Progenitor cell of endocrine pancreas (in vitro differentiated cells): ENCODE measurements at places on chromosomes 11 and 22. TPM values are rescaled to one million over a fixed set of nuclear protein-coding genes. Genes with fewer than 3 reads are reported as not detected.

- DNase-seq = no peak
These were observed 22.8 kb upstream of the GCAT start for GRCh38 chr22:37784829-37785495.

GRCh38 chr22:41508770-41509170 lies 35.5 kb downstream of the POLR3H start:
- DNase-seq = no peak

GAL3ST3 gene
- 3.9 and 4.8 TPM in 2 replicates for total RNA-seq

DNA sequence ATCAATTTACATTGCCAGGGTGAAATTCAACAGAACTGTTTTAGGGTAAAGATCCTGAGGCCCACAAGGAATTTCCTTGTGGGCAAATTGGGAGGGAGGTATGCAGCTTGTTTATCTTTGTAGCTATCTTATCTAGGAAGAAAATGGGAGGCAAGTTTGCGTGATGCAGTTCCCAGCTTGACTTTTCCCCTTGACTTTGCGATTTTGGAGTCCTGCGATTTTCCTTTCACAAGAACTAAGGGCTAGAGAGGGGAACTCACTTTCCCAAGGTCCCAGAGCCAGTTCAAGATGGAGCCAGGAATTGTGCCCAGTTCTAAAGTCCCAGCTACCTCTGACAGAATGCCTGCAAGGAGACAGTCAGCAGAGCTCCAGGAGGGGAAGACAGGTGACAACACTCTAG lies 30.7 kb downstream of the RIBC2 start:
- no peak for DNase-seq

- no peak for DNase-seq
These were observed 4.6 kb upstream of the KCNJ5 start for GRCh38 chr11:128886406-128887124.

MPEG1 gene
- not detected in 2 replicates for total RNA-seq

CASP1 gene
- not detected in 2 replicates for total RNA-seq

DNA sequence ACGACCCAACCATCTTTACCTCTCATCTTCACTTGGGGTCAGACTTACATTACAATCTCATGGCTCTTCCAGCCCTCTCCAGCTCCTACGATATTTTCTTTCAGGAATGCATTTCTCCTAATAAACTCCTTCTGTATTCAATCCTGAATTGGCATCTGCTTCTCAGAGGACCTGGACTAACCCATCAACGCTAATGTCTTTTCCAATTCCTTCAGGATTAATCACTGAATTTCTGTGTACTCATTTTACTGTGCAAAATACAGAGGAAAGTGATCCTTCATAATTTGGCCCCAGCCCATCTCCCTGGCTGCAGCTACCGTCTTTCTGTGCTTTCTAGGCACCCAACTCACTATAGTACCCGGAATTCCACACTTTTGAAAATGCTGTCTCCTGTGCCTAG lies 239.2 kb downstream of the METTL15 start:
- no peak for DNase-seq

DNA sequence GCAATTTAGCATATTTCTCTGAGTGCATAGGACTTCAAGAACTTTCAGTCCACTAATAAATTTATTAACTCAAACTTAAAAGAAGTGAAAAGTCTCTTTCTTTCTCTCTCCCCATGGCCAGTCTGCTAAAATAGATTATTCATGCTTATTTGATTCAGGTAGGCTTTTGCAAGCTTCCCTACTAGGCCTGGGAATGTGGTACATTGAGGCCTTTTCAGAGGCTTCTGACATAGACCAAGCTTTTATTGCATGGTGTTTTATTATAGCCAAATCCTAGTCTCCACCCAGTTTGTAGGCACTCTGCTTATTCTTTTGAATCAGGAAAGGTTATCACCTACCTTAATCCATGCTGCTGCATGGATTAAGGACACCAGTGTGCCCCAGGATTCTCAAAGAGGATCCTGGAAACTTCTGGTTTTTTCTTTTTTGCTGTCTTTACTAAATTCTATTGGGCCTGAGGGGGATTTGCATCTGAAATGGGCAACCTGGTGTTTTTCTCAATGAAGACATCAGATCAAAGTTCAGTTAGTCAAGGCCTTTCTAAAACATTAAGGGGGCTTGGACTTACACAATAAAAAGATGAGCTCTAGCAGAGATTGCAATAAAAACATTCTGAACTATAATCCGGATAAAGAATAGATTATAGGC lies 92.2 kb downstream of the ELP4 start:
- DNase-seq = no peak

DCHS1 gene
- 54.7 and 61.4 TPM in 2 replicates for total RNA-seq

DNA sequence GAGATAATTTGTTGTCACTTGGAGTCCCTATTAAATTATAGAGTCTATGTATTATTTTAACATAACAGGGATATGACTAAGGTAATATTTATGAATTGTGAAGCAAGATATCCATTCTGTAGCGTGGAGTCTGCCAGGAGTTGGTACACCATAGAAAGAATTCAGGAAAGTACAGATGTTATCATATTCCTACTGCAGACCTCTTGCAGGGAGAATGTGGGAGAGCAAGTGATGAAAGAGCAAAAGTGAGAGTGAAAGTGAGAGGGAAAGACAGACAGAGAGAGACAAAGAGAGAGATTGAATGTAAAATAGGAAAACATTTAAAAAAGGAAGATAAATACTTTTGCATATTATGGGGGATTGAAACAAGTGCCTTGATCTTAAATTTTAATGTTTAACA lies 468.8 kb downstream of the CNTN5 start:
- DNase-seq = no peak

- DNase-seq = no peak
These were observed 35.4 kb downstream of the OSBPL5 start for GRCh38 chr11:3129591-3130268.

- no peak for DNase-seq
These were observed 14.5 kb downstream of the PHLDB1 start for GRCh38 chr11:118621784-118622375.

DNA sequence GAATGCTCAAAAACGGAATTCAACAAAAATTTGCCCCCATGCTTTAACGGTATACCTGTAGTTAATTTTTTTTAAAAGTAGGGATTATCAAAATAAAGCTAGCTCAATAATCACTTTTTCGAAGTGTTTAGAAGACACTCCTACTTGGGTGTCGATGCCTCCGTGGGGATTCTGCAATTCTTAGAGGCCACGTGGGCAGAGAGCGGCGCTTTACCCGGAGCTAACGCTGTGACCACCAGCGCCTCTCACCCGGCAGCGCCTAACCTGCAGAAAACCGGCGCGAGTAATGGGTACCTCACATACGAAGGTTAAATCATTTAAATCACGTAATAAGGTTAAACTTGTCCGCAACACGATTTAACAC lies 583 bp downstream of the TAF1D start:
- DNase-seq = no peak

DNA sequence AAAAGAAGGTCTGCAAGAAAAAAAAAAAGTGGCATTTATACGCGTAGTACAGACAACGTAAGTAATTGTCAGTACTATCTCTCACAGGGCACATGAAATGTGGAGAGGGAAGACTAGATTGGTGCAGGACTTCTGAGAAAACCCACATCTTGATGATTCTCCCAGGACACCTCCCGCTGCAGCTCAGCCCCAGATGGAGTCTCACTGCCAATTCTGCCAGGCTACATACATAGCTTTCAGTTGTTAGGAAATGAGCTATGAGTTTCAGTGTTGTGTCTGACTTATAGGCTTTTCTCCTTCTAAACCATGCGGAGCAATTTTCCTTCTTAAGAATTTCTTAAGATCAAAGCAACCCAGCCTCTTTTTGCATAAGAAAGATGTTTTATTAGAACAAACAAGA lies 9.6 kb downstream of the OR5A2 start:
- no peak for DNase-seq

DNA sequence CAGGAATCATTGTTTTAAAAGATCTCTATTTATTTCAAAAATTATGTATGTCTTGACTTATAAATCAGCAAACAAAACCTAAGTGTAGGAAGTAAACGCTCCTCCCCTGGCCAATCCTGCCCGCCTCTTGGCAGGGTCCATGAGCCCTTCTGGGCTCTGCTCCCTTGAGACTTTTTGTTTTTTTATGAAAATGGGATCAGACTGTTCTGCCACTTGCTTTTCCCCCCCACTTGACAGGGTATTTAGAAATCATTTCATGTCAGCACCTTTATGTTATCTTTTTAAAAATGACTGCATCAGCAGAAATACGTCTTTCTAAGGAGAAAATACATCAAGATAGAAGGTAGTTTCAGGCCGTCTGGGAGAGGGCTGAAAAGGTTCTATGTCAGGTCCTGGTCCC lies 35.6 kb downstream of the FBLN1 start:
- no peak for DNase-seq

DNA sequence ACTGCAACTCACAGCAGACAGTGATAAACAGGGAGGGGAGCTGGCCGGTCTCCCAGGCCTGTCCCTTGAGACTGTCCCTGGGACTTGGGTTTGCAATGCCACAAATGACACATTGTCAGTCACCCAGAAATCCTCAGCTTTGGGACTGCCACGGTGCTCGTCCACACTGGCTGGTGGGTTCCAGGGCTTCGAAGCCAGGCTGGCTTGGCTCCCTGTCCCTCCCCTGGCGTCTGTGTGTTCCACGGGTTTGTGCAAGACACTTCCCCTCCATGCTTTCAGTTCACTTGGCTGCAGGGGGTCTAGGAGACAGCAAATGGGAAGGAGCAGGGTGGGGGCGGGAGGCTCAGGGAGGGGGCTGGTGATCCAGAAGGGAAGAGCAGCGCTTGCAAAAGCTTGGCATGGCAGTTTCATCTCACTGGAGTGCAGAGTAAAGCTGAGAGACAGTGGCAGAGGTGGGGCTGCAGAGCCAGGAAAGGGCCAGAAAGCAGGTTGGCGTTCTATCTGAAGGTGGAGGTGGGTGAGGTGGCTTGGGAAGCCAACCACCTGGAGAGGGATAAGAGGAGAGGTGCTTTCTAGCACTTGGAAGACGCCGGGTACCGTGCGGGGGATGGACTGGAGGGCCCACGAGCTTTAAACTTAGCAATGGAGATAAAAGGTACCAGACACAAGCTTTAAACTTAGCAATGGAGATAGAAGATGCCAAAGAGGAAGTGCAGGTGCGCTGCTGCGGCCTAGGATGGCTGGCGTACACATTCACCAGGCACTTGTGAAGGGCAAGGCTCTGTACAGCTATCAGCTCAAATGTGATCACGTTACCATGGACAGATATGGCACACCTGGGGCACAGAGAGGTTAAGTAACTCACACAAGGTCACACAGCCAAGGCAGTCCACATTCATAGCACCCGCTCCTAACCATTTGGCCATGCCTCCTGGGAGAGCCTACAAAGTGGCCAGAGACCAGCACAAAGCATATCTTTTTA lies 86.4 kb upstream of the SHISAL1 start:
- DNase-seq = peak; percentile 2

GRCh38 chr11:32706985-32707741 lies 87.3 kb downstream of the CCDC73 start:
- DNase-seq = no peak

- DNase-seq = no peak
These were observed 355.6 kb downstream of the LARGE1 start for GRCh38 chr22:33564683-33565082.

- DNase-seq = no peak
These were observed 75.9 kb downstream of the MN1 start for GRCh38 chr22:27725661-27726060.

DNA sequence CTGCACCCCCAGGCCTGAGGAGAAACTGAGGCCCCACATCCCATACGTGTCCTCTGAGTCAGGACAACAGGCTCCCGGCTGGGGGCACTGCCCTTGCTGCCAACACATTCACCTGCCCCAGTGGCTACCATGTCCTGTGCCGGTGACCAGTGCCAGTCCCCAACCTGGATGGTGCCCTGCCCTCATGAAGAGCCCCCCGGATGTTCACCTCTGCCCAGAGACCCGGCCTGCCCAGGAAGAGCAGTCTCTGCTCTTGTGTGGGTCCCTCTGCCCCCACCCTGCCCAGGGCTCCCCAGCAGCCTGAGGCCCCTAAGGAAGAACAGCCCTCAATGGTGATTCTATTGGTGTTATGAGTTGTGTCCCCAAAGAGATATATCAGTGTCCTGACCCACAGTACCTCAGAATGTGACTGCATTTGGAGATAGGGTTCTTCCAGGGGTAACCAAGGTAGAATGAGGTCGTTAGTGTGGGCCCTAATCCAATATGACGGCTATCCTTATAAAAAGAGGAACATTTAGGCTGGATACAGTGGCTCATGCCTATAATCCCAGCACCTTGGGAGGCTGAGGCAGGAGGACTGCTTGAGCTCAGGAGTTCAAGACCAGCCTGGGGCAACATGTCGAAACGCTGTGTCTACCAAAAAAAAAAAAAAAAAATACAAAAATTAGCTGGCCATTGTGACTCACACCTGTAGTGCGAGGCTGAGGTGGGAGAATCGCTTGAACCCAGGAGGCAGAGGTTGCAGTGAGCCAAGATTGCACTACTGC lies 13.2 kb upstream of the DGCR8 start:
- DNase-seq = no peak

GRCh38 chr11:109512249-109512648 lies 90.3 kb downstream of the C11orf87 start:
- no peak for DNase-seq

DNA sequence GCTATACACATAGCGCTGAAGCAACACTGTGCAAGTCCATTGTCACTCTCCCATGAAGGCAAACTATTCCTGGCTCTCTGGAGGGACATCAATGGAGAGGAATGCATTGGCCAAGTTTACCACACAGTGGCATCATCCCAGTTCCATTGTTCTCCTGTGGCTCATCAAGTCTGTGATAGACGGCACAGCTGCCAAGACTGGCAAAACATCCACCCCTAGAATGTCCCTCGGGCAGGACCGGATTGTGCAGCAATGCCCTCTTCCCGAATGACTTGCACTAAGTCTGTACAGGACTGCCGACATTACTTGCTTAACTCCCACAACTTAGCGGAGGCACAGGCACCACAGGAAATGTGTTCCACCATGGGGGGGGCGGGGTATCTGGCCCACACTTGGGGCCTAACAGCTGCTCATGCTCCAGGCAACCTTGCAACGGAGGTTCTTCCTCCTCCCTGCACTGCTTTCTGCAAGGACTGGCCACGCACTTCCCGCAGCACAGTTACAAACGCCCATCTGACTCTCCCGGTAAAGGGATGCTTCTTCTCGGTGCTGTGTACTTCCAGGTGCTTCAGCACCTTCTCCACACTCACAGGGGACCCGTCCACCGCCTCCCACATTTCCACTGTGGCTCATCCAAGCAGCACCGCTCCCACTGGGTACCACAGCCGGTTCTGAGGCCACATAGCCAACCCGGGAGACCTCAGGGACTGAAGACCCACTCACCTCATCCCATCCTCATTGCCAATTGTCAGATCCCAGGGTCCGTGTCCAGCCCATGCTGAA lies 1309.6 kb upstream of the RAG2 start:
- DNase-seq = no peak

- no peak for DNase-seq
These were observed 8.9 kb downstream of the PLCB3 start for GRCh38 chr11:64260147-64260708.

DKK3 gene
- total RNA-seq = 66.3 and 75.2 TPM in 2 replicates

GRCh38 chr22:32725369-32725988 lies 76.0 kb upstream of the TIMP3 start:
- DNase-seq = no peak

GRCh38 chr11:47688111-47688510 lies 27.1 kb downstream of the AGBL2 start:
- no peak for DNase-seq
